Caki2 (cell line): ENCODE measurements at places on chromosomes 2 and 18.

- DNase-seq, result no peak
These were observed 108.4 kb downstream of the TACR1 start for GRCh38 chr2:75090770-75091515.

DNA sequence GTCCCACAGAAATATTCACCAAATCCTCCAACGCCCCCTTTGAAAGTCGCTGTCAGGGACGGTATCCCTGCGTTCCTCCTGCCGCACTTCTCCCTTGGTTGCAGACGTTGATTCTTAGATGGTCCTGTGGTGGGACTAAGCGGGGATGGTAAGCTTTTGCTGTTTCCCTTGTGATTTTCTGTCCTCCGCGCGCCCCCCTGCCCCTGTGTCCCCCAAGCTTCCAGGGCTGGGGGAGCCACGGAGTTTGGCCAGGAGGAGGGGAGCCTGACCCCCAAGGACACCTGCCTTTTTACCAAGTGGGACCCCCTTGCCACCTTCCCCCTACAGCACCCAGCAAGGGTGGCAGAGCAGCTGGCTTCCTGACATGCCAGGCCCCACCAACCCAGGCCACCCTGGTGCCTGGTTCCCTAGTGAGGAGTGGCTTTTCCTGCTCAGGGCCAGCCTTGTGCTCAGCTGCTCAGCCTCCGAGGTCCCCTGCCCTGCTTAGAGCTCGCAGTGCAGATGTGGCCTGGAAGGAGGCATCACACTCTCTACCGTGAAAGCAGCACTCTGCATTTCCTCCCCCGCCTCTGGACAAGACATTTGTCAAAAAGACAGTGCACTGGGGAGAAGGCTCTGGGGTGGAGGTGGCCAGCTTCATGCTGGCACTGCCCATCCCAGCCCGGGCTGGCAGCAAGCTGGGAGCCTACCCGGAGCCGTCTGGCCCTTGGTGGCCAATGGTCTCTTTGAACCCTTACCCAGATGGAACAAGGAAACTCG is 49.4 kb downstream of the TWIST2 start:
- no peak for DNase-seq

- DNase-seq, result no peak
These were observed 24.7 kb downstream of the AGAP1 start for GRCh38 chr2:235518322-235519090.

GRCh38 chr2:30871980-30872789 is 64.9 kb upstream of the CAPN13 start:
- DNase-seq, result no peak

DNA sequence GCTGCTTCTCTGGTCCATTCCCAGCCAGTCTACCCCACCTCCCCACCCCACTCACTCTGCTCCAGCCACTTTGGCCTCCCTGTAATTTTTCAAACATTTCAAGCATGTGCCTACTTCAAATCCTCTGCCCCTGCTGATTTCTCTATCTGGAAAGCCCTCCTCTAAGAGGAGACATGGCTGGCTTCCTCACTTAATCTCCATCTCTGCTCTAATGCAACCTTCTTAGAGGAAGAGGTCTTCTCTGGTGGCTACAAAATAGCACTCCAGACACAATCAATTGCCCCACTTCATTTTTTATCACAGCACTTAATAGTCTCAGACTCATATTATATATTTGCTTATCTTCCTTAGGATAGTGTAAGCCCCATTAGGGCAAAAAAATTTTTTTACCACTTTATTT is 161.1 kb upstream of the SLC39A10 start:
- no peak for DNase-seq

DNA sequence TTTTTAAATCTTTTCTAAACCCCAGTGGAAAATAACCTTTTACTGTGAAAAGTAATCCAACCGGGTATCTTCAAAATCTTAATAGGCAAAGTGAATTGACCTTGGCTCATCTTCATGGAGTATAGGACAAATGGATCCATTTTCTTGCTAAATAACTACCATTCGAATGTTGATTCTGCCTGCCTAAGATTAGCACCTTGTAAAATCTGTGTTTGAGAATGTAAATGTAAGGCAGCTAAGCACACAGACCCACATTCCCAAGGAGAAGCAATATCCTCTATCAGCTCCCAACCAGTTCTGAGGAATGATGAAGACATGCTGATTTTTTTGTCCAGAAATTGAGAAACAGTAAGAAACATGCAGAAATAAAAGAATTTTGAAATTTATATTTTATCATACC is 509.8 kb upstream of the SMIM21 start:
- no peak for DNase-seq

DNA sequence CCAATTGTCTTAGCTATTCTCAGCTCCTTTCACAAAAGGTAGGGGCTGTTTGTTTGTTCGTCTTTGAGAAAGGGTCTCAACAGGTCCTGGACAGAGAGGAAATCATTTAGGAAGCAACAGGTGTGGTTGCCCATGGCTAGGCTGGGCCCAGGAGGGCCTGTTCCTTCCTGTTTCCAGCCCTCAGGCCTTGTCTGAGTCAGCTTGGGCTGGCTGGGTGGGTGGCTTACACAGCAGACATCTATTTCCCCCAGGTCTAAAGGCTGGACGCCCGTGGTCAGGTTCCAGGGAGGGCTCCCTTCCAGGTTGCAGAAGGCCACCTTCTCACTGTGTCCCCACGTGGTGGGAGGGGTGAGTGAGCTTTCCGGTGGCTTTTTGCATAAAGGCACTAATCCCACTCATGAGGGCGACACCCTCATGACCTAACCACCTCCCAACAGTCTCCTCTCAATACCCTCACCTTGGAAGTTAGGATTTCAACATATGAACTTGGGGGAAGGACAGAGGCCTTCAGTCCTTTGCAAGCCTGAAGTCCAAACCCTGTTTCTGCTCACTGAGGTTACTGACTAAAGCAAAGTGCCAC is 45.5 kb downstream of the ARHGEF4 start:
- no peak for DNase-seq

DNA sequence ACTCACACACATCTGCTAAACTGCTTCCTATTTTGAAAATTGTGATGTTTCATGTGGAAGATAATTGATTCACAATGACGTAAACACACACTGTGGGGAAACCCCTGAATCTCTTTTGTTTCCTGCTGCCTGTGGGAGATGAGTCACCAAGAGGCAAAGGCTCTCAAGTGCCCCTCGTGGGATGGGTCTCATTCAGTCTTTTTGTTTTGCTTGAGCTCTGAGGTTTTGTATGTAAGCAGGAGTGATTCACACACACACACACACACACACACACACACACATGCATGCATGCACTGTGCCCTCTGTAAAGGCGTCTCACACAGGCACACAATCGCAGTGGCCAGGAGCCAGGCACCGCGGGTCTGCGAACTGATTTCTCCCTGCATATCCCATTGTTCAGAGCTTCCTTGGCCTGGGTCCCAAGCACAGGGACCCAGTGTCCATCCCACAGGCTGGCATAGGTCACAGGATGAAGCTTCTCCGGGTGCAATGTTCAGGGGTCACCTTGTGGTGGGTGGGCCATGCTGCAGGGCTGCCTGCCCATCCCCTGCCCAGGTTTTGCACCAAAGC is 12.1 kb upstream of the ARHGEF4 start:
- DNase-seq, result peak; percentile 95

GRCh38 chr2:184532551-184532950 is 65.8 kb upstream of the ZNF804A start:
- no peak for DNase-seq

- DNase-seq, result no peak
These were observed 155.9 kb downstream of the DIS3L2 start for GRCh38 chr2:232117413-232117812.

DNA sequence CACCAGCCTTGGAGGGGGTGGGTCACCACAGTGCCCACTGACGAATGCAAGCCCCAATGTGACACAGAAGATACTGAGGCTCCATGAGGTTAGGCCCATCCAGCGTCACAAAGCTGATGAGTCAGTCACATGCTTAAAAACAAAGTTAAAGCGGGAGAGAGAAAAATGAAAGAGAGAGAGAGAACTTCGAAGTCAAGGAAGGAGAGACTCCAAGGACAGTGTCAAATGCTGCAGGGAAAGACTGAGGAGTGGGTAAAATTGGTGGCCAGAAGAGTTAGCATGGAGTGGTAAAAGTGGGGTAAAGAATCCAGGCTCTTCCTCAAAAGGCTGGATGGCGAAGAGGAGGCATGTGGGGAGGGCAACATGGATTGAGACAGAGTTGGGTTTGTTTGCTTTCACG is 201.9 kb upstream of the CCDC150 start:
- DNase-seq, result no peak

- no peak for DNase-seq
These were observed 169.0 kb downstream of the PRPF40A start for GRCh38 chr2:152548111-152548875.

GRCh38 chr2:180709392-180710145 is 270.8 kb upstream of the UBE2E3 start:
- no peak for DNase-seq

- DNase-seq, result no peak
These were observed 478.3 kb downstream of the FBXO15 start for GRCh38 chr18:73669297-73669696.
